Prostate gland (tissue), 2 donors: ENCODE measurements at places on chromosomes 4 and X. TPM values are rescaled to one million over a fixed set of nuclear protein-coding genes. Genes with fewer than 3 reads are reported as not detected.

TKTL1 gene
- not detected for total RNA-seq

FGA gene
- total RNA-seq = not detected

DNA sequence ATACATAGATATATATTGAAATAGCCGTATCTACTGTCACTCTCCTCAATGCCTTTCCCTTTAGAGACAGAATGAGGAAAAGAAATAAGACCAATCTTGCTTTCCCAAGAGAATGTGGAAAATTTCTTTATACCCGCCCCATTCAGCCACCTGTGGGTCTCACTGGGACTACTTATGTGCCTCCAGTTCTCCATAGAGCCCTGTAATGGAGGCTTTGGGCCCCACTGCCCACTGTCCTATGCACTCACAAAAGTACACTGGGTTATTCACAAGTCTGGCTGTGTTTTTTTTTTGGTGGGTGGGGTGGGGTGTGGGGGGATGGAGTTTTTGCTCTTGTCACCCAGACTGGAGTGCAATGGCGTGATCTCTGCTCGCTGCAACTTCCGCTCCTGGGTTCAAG, 70.4 kb upstream of the ELOVL6 start:
- H3K4me3 ChIP-seq = no peak overlapping the region
- H3K27ac ChIP-seq = no peak overlapping the region
- no peaks in the 10 kb centered on the region for H3K36me3 ChIP-seq
- H3K4me1 ChIP-seq = no peaks in the 10 kb centered on the region
- H3K27me3 ChIP-seq = no peaks in the 10 kb centered on the region

GRCh38 chr4:122313006-122313646, 65.7 kb upstream of the ADAD1 start:
- DNase-seq = no peak
- H3K4me3 ChIP-seq = no peak overlapping the region
- no peaks in the 10 kb centered on the region for H3K4me1 ChIP-seq

- no peak overlapping the region for H3K4me3 ChIP-seq
- no peak overlapping the region for H3K27ac ChIP-seq
- H3K36me3 ChIP-seq = no peaks in the 10 kb centered on the region
These were observed 3.5 kb downstream of the GPR34 start for GRCh38 chrX:41692162-41692749.
